ENCODE measurements at places on chromosomes 6 and 20. TPM values are rescaled to one million over a fixed set of nuclear protein-coding genes. Genes with fewer than 3 reads are reported as not detected.

DNA sequence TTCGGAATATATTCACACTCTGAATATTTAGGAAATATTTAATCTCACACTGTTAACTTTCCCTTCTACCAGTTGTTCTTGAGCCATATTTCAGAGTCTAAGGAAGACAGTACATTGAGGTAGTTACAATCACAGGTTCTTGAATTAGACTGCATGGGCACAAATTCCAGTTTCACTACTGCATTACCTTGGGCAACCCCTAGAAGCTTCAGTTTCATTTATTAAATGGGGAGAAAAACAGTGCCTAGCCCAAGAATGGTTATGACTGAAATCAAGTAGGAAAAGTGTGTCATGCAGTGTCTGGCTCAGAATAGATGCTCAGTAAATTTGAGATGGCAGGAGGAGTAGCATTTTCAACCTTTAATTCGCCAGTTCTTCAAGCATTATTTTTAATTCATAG lies 124.5 kb upstream of the SAMD5 start:
- no peak for DNase-seq

GRCh38 chr6:149076355-149076734 lies 241.2 kb upstream of the TAB2 start:
- DNase-seq, result no peak

DNA sequence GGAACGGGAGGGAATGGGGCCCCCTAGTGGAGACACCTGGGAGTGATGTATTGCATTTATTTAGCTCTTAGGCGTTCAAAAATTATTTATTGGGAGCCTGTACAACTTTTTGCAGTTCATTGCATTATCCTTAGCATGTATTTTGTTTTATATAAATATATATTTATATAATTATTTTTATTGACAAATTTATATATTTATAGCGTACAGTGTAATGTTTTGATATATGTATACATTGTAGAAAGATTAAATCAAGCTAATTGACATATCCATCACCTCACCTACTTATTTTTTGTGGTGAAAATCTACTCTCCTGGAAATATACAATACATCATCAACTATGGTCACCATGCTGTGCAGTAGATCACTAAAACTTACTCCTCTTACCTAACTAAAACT lies 975 bp downstream of the SIRT5 start:
- DNase-seq, result no peak

DNA sequence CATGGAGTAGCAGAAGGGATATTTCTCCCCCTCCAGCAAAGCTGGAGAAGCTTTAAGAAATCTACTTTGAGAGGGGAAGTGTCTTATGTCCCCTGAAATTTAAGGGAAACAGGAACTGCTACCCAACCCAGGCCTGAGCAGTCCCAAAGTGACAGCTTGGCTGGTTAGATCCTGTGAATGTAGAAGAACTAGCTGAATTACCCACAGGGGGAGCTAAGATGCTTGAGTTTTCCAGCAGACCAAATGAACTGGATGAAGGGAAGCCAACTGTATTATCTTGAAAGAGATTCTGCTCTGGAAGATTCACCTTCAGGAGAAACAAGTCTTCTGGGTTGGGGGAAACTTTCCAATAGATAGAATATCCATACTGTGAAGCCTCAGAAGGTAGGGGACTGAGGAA lies 303.3 kb upstream of the MMS22L start:
- peak; percentile 49 for DNase-seq

- DNase-seq, result no peak
These were observed 45.7 kb downstream of the SCGN start for GRCh38 chr6:25697537-25698340.

- DNase-seq, result no peak
These were observed 610.6 kb downstream of the HDGFL1 start for GRCh38 chr6:23179994-23180393.

GRCh38 chr6:118649918-118650581 lies 1.3 kb downstream of the CEP85L start:
- DNase-seq, result peak; percentile 48

- DNase-seq, result no peak
These were observed 18.0 kb upstream of the BFSP1 start for GRCh38 chr20:17549131-17549530.

GRCh38 chr20:39862470-39862891 lies 826.6 kb downstream of the MAFB start:
- DNase-seq, result no peak

DNA sequence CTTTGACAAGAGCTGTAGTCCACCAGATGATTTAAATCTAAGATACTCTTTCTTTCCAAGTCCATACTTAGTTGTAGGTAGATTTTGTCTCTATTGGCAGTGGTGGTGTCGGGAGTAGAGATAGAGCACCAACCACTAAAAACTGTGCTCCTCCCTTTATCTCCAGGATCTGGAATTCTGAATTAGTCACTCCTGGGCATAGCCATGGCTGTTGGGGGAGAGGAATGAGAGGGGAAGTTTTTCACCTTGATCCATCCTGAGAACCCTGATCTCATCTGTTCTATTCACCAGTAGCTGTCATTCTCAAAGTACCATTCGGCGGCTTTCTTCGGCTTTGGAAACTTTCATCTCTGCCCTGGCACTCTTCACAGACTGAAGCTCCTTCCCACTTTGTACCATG lies 35.6 kb upstream of the NKX2-4 start:
- no peak for DNase-seq

GRCh38 chr20:2042400-2042799 lies 48.5 kb upstream of the PDYN start:
- peak; percentile 40 for DNase-seq

DNA sequence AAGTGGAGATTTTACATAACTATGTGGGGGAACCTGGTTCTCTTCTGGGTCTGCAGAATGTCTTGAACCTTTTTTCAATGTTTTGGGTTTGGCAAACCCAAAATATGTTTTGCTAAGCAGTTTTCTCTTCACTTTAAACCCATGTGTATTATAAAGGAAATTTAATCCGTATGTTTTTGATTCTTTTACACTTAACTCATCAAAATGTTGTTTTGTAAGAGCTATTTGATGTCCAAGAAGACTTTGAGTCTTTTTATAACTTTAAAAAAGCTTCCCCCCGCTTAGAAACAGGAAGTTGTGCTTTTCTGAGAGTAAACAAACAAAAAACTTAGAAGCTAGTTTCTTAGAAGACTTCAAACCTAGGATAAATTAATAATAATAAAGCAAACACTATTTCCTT lies 81.9 kb upstream of the CEP162 start:
- DNase-seq, result no peak

DNA sequence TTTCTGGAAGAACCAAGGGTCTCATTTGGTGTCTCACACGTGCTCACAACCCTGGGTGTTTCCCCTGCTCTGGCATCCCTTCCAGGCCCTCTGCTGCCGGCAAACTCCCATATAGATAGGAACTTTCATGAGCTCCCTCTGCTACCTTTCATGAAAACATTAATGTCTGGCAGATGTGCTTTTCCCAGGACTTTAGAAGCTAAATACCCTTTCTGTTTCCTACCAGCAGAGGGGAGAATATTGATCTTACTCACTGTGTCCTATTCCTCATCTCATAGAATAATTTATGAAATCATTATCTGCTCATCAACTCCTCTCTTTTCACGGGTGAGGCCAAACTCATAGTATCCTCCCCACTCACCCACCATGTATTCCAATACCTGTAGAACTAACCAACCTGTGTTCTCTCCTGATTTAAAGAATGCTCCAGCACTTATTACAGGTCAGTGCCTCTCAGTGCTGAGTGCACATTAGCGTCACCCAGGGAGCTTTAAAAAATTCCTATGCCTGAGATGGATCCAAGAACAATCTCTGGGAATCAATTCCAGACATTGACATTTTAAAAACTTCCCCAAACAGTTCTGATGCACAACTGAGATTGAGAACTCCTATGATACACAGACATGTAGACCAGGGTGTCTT lies 298.5 kb upstream of the JAG1 start:
- no peak for DNase-seq

- DNase-seq, result no peak
These were observed 74.1 kb downstream of the TFAP2C start for GRCh38 chr20:56702931-56703840.

GRCh38 chr6:37190159-37190535 lies 20.2 kb downstream of the PIM1 start:
- peak; percentile 44 for DNase-seq

DNA sequence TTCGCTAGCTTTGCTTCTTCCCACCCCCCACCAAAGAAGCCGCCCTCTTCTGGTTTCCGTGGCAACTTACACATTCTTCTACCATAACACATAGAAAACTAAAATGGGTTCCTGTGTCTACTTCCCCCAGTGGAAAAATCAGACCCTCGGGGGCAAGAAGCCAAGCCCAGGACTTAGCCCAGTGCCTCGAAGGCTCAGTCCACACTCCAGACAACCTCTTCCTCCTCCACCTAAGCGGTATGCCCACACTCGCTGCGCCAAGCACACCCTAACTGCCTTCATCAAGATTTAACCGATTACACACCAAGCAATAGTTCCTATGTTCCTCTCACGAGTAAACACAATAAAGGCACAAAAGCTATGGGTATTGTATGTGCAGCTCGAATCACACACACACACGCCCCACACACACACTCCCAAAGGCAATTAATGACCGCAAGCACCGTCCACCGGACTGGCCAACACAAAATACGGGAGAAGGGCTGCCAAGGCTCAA lies 537 bp downstream of the PPIL4 start:
- peak; percentile 73 for DNase-seq

- no peak for DNase-seq
These were observed 4.6 kb upstream of the ZNF184 start for GRCh38 chr6:27477318-27478013.

GRCh38 chr20:45552456-45552855 lies 5.3 kb upstream of the EPPIN start:
- no peak for DNase-seq

DNA sequence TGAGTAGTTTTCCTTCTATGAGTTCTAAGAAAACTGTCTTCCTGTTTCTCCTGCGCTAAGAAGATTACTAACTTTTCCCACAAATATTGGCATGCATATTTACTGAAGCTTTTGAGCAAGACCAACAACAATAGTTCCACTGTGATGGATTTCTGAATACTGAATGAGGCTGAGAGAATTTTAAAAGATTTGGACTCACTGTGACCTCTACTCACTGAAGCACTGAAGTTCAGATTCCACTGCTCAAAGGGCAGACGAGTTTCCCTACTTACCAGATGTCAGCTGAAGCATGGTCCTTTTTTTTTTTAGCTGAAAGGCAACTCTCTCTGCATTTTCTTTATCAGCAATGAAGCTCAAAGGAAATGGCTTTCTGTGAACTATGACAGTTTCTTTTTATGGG lies 718.5 kb downstream of the RFPL4B start:
- peak; percentile 43 for DNase-seq

- no peak for DNase-seq
These were observed 83.4 kb upstream of the BMP5 start for GRCh38 chr6:55958790-55959189.

DNA sequence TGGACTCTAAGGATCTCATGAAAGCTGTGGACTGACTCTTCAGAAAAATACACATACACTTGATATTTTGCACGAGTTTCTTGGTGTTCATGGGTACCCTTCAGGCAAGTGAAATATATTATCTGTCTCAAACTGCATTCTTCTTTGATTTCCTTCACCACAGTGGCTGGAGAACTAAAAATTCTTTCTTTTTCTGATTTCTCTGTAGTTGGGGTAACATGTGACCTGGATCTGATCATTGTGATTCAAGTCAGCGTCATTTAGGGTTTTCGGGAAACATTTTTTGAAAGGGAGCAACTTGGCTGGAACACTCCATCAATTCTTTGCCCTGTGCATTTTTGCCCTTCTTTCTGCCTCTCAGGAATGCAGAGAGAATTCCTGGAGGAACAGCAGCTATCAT lies 205.8 kb downstream of the OR2B2 start:
- DNase-seq, result no peak

GRCh38 chr20:58892141-58892931 lies 39.8 kb downstream of the GNAS start:
- peak; percentile 50 for DNase-seq

- no peak for DNase-seq
These were observed 122.4 kb upstream of the VGLL2 start for GRCh38 chr6:117142995-117143394.

DNA sequence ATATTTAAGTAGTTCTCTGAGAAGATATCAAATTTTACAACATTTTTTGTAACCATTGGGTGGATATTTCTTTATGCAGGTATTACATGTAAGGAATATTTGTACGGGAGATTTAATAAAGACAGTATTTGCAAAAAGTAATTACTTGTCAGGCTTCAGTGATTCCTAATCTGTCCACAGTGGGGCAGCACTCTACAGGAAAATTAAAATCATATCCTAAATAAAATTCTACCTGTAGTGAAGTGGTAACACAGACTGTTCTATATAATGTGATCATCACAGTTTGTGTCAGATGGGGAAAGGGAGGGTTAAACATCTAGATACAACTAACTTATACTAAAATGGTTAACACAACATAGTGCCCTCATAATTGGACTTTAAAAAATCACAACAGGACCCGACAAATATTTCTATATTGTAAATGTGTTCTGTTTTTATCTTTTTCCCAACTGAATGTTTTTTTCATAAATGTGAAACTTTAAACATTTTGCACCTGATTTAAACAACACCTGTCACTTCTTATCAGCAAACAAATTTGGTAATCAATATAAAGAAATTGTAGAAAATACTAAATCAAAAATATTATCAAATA lies 145.6 kb upstream of the MANEA start:
- peak; percentile 40 for DNase-seq

DNA sequence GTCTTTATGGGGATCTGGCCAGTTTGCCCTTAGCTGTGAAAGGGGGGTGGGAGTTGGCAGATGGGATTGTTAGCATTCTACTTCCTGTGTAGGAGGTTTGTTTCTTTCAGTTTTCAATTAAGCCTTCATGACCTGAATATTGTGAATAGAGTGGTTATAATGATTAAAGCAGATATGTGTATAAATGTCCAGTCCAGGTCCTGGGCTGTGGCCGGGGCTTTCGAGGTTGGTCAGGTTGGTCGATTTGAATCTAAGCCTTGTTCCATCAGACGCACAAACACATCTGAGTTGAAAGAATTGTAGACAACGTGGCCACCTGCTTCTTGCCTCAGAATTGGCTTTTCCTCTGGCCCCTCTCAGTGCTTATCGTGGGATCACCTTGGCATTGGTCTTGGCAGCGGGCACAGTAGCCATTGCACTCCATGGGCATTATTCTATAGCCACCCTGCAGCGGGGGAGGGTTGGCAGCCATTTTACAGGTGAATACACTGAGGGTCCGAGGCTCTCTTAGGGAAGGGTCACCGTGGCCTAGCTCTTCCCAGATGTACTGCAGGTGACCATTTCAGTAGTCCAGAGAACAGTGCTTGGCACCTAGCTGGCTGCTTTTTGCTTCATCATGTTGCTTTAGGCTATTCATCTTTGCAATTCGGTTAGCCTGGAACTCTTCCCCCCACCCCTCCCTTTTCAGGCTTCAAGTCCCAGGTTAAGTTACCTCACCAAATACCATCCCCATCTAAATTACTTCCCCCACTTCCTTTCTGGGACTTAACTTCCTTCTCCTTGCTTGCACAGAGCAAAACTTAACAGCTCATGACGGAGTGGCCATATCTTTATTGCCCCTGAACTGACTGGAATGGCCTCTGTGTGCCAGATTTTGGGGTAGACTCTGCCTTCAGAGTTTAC lies 1.1 kb downstream of the RNF114 start:
- no peak for DNase-seq

IGF2R gene
- 41.4 TPM for polyA plus RNA-seq

GGTLC1 gene
- not detected for polyA plus RNA-seq

TBP gene
- 12.5 TPM for polyA plus RNA-seq

PGBD1 gene
- polyA plus RNA-seq, result 3.9 TPM

FHL5 gene
- polyA plus RNA-seq, result not detected

LTB gene
- not detected for polyA plus RNA-seq

GPX5 gene
- polyA plus RNA-seq, result not detected

CD40 gene
- polyA plus RNA-seq, result 0.52 TPM

VGLL2 gene
- polyA plus RNA-seq, result not detected

GSTA2 gene
- polyA plus RNA-seq, result not detected

CLPSL2 gene
- not detected for polyA plus RNA-seq
